ENCODE measurements at places on chromosomes 2 and 18.
A peak's percentile ranks its signal among the peaks of the same experiment; 100 is the strongest.

DNA sequence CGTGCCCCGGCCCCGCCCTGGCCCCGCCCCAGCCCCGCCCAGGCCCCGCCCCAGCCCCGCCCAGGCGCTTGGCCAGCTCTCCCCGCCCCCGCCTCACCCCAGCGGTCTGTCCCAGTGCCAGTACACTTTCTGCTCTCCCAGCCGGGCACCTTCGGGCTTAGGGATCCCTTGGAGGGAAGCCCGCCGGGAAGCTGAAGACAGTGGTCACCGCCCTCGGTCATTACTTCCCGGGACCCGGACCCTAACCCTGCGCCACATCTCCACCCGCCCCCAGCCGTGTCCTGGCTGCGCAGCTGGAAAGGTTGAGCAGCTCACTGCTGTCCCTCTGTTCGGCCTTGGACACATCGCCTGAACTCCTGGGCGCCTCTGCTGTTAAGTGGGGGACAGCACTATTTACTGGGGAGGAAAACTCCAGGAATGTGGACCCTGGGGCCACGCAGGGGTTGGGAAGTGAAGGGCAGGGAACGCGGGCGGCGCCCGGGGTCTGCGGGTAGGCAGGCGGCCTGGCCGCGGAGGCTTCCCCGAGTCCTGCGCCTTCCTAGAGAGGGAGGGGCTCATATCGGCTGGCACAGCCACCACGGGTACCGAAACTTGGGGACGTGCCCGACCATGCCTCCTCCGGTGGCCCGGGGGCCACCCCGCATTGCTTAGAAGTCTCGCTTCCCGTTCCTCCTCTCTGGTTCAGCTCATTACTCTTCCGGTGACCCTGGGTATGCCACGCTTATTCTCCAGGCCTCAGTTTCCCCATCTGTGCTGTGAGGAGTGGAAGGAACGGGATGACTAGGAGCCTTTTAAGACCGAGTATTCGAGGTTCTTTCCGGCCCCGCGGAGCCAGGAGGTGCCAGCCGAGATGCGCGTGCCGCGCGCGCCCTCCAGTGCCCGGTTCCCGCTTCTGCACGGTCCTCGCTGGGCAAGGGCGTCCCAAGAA lies 121.0 kb downstream of the GYPC start:
- peak; percentile 13 for DNase-seq

GRCh38 chr2:158539176-158540005 lies 82.6 kb downstream of the PKP4 start:
- DNase-seq, result no peak

GRCh38 chr2:86011449-86011941 lies 94.2 kb downstream of the POLR1A start:
- no peak for DNase-seq

- no peak for DNase-seq
These were observed 970.1 kb downstream of the DPP10 start for GRCh38 chr2:115412501-115412900.

DNA sequence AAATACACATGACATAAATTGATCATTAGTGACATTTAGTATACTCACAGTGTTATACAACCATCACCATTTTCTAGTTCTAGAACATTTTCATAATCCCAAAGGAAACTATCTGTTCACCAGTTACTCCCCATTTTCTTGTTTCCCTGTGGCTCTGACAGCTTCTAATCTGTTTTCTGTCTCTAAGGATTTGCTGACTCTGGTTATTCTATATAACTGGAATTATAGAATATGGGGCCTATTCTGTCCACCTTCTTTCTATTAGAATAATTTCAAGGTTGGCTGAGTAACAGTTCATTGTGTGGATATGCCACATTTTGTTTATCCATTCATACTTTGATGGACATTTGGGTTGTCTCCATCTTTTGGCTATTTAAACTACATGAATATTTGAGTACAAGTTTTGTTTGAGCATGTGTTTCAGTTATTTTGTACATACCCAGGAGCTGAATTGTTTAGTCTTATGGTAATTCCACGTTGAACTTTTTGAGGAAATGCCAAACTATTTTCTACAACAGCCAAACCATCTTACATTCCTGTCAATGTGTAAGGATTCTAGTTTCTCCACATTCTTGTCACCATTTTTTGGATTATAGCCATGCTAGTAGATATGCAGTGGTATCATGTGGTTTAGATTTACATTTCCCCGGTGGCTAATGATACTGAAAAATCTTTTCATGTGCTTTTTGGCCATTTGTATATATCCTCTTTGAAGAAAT lies 20.5 kb downstream of the KIAA1328 start:
- no peak for DNase-seq
